ENCODE measurements at places on chromosomes 6 and 20.

DNA sequence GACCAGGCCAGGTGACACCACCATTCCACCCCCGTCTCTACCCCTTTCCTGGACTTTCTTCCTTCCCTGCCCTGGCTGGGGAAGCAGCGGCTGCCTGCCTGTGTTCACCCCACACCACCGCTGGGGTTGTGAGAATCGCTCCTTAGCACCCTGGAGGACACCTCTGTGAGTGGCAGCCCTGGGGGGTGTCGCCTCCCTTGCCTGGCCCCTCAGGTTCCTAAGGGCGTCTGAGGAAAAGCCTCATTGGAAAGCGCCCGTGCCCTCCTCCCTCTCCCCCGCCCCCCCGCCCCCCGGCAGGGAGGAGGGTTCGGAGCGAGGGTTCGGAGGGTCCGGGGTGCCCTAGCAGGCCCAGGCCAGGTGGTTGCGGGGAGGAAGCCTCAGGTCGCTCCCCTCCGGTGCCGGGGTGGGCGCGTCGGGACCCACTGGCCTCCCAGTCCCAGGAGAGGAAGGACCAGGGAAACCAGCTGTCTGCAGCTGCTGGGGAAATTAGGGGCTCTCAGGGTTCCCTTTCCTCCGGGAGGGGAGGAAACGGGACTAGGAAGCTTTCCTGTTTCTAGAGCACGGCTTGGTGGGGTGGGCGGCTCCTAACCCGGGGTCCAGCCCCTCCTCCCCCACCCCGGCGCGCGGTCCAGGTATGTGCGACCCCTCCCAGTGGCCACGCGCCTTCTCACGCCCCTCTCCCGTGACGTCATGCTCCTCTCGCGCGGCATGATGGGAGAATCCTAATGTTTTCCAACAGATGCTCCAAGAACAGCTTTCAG is at the start of gene PHACTR3:
Gene PHACTR3, plus strand, starts transcription at position 760 of the 761 bp plus-strand sequence. CDS start 475 bp downstream, outside the sequence.
- no peak for DNase-seq

- no peak for DNase-seq
These were observed 350.1 kb upstream of the HSF2 start for GRCh38 chr6:122049341-122049740.

GRCh38 chr6:85641522-85641896 is 1.2 kb downstream of the SYNCRIP start:
- peak; percentile 10 for DNase-seq

- DNase-seq = peak; percentile 84
These were observed 79.9 kb upstream of the SPTLC3 start for GRCh38 chr20:12928755-12929401.

GRCh38 chr6:66362888-66363287 is 655.9 kb upstream of the EYS start:
- no peak for DNase-seq

GRCh38 chr6:108437821-108438220 is 122.9 kb upstream of the FOXO3 start:
- peak; percentile 3 for DNase-seq

DNA sequence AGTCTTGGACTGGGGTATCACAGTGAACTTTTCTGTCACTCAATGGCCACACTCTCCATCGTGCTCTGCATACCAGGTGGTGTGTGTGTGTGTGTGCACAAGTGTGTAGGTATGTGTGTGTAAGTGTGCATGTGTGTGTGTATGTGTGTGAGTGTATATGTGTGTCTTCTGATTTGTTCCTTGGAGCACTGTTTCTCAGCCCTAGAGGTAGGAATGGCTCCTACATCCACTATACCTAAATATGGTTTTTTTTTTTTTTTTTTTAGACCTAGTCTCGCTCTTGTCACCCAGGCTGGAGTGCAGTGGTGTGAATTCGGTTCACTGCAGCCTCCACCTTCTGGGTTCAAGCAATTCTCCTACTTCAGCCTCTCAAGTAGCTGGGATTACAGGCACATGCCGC is 236.6 kb downstream of the PHF3 start:
- DNase-seq = no peak

DNA sequence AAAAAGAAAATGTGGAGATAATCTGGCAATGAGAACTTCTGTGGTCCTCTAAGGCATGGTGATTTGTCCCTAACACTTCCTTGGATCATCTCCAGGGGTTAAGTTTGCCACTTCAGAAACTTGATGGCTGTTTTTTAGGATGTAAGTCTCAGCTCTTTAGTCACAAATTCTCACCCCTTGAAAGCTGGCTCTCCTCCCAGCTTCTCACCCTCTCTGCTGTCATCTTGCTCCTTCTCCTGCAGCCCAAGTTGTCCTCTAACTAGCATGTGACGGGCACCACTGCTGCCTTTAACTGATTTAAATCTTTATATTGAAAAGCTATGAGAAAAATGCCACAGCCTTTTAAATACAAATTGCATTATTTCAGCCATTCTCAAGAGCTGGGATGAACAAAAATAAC is 107.8 kb downstream of the MAP3K5 start:
- DNase-seq = no peak

GRCh38 chr20:6075428-6076219 is 21.8 kb upstream of the LRRN4 start:
- DNase-seq = no peak

GRCh38 chr6:143014764-143015163 is 45.9 kb upstream of the AIG1 start:
- DNase-seq = no peak

DNA sequence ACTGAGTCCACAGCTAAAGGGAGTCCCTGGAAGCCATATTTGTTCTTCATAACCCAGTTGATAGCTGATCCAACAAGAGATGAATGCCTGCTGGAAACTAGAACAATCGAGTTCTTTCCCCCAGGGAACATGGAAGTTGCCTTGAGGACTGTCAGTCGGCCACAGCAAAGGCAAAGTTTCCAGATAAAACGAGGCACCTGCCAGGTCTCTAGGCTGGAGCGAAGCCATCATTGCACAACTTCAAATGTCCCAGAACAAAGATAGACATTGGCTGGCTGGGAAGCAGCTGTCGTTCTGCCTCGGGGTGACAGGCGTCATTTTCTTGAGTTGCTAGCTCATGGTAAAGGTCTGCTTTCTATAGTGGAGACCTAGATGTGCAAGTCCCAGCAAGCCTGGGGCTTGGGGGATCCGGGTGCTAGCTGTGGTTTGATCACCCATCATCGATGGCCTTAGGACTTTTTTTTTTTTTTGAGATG is 184.4 kb upstream of the ZNF217 start:
- no peak for DNase-seq

DNA sequence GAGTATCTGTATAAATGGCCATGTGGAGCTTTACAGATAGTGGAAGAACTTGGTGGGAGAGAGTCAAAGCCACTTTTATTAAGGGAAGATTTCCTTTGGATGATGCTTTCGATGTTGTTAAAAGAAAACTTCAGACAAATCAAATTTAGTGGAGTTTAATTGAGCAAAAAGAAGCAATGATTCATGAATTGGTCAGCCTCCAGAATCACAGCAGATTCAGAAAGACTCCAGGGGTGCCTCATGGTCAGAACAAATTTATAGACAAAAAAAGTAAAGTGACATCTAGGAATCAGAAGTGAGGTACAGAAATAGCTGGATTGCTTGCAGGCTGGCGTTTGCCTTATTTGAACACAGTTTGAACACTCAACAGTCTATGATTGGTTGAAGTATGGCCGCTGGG is 5.3 kb upstream of the CGA start:
- no peak for DNase-seq

GRCh38 chr20:48695738-48696137 is 132.1 kb downstream of the PREX1 start:
- no peak for DNase-seq

DNA sequence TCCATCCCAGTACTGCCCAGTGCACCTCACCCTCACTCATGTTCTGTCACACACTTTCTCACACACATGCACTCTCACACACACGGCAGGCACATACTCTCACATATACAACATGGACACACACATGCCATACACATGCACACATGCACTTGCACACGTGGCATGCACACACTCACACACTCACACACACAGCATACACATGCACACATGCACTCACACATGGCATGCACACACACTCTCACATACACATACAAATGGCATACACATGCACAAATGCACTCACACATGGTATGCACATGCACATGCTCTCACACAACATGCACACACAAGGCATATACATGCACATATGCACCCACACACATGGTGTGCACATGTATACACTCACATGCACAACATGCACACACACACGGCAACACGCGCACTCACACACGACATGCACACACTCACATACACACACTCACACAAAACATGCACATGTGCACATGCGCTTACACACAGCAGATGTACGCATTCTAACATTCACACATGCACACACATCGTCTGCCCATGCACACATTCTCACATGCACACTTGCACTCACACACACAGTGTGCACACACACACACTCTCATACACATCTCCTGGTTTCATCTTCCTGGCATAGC is 131.7 kb upstream of the THBS2 start:
- no peak for DNase-seq

DNA sequence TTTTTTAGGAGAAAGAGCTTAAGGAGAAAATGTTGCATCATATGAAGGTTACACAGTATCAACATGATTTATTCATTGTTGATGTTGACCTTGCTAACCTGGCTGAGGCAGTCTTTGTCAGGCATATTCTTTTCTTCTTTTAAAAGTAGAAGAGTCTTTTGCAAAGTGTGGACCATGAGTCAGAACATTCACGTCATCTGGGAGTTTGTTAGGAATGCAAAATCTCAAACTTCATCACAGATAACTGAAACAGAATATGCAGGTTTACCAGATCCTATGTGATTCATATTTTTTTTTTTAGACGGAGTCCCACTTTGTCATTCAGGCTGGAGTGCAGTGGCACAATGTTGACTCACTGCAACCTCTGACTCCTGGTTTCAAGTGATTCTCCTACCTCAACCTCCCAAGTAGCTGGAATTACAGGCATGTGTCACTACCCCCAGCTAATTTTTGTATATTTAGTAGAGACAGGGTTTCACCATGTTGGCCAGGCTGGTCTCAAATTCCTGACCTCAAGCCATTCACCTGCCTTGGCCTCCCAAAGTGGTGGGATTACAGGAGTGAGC is 530.4 kb upstream of the BTBD3 start:
- DNase-seq = peak; percentile 92

DNA sequence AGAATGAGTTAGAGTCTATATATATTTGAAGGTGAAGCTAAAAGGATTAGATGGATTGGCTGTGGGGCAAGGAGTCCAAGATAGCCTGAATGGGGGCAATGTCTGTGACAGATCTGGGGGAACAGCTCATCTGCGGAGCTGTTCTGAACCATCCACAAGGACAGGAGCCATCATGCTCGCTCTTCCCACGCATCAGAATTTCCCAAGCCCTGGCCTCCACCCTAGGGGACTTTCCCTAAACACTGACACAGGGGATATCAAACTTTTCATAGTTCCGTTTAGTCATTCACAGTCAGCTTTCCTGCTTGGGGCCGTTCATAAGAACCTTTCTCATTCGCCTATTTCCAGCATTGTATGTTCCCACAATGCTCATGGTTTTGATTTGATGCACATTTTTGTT is 37.6 kb upstream of the CCN6 start:
- peak; percentile 32 for DNase-seq

DNA sequence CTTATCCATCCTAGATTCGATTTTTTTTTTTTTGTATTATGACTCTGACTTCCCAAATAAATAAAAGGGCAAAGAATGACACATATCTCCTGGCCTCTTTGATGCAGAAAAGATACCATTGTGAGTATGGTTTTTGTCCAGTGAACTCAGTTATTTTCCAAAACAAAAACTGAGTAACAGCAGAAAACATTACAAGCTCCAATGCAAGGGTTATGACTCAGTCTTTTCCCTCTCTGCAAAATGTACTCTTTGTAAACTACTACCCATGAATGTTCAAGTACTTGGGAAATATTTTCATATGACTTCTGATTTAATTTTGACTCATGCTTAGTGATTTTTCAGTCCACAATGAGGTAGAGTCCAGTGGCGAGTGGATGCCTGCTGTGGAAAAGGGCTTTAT is 355.3 kb downstream of the RNF144B start:
- DNase-seq = peak; percentile 8

GRCh38 chr6:87922947-87923330 is 124.7 kb upstream of the SPACA1 start:
- DNase-seq = no peak

DNA sequence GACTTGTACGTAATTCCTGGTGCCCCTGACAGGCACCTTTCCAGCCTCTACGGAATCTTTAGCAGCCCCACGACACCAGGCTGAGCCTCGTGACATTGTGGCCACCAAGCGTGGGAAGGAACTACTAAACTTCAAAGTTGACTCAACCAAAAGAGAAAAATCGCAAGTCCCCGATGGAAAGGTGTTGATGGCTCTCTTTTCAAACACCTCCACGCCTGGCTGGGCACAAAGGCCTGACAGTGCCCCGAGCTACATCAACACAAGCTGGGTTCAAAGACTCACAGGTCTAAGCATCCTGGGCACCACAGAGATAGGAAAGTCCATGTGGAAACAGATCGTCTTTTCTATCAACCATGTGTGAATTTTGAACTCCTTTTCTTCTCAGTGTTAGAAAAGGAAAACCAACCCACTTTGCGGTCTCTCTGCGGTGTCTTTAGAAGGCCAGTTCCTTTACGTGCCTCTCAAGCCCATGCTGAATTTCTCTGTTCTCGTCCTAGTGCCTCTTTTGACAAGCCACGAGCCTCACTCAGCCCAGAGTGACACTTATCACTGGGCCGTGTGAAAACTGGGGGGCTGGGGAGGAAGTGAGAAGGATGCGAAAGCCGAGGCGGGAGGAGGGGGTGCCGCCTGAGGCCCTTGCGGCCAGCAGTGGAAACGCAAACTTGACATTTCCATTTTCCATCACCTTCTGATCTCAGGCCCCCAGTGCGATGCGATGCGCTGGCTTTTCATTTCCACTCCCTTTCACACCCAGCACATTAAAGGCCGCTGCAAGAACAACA is 59.4 kb downstream of the GFOD1 start:
- DNase-seq = no peak

DNA sequence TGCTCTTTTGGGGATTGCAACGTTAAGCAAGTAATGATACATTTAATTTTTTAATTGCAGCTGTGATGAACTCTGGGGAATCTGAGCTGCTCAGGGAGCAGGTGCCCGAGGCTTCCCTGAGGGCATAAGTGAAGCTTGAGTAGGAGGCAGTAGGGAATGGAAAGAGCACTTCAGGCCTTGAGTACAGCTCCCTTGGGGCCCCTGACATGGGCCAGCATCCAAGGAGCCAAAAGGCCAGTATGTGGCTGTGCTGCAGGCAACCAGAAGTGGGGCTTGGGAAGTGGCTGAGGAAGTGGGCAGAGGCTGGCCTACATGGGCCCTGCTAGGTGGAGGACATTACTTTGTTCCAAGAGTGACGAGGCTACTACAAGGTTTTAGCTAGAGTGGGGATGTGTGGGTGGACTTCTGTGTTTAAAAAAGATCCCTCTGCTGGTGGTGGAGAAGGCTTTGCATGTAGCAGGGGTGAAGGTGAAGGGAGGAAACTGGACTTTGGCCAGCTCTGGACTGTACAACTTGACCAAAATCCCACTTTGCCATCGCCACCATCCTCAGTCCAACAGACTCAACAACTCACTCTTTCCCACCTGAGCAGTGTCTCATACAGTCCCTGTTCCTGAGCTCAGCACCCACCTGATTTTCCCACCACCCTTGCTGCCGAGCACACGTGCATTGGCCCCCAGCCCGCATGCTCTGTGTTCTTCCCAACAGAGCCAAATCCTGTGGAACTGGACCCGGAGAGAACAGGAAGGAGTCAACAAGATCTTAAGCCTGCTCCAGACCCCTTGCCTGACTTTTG is 10.9 kb upstream of the ZNF831 start:
- no peak for DNase-seq

- DNase-seq = no peak
These were observed 20.7 kb upstream of the SLC2A12 start for GRCh38 chr6:134073161-134073560.

GRCh38 chr20:40843251-40843650 is 154.2 kb upstream of the MAFB start:
- DNase-seq = no peak

Measured in fibroblast of skin of right biceps (primary cell).